ENCODE measurements at places on chromosomes 2 and 18.

GRCh38 chr18:14025306-14025940 lies 106.8 kb downstream of the ZNF519 start:
- no peak for DNase-seq

DNA sequence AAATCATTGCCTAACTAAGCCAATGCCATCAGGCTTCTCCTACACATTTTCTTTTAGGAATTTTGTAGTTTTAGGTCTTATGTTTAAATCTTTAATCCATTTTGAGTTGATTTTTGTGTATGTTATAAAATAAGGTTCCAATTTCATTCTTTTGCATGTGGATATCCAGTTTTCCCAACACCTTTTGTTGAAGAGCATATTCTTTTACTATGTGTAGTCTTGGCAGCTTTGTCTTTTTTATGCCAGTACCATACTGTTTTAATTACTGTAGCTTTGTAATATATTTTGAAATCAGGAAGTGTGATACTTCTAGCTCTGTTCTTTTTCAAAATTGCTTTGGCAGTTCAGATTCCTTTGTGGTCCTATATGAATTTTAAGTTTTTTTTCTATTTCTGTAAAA lies 11.0 kb downstream of the FASTKD2 start:
- no peak for DNase-seq

- no peak for DNase-seq
Observed at GRCh38 chr2:150339951-150340350, 147.5 kb downstream of the RND3 start.

DNA sequence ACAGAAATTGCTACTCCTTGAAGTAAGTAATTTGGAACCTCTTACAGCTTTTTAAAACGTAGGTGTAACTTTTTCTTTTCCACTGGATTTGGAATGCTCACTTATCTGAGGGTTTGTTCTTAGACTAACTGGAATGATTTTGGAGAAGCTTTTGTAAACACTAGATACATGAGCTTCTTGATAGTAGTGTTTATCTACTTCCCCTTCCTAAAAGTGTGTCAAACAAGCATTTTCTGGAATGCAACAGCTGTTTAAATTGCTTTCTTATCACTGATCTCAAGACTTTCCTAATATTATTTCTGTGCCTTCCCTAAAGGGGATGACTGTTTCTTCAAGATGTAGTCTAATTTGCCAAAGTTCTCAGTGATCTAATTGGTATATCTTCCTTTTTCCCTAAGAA lies 282.6 kb downstream of the CCDC178 start:
- no peak for DNase-seq

GRCh38 chr18:47342566-47342965 lies 91.1 kb upstream of the SKOR2 start:
- no peak for DNase-seq

DNA sequence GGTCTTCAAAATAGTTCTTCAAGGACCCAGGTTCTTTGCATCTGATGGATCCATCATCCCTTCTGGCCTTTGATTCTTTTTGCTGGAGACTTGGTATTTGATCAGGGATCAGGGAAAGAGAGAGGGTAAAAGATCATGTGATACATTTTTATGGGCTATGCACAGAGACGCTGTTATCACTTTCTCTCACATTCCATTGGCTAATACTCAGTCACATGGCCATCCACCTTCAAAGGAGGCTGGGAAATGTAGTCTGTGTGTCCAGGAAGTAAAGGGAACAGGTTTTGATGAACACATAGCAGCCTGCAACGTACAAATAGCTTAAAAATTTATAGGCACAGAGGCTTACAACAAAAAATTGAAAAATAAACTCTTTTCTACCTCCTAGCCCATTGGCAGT lies 629.6 kb upstream of the FANCL start:
- DNase-seq: no peak

GRCh38 chr2:66966631-66967030 lies 430.5 kb upstream of the ETAA1 start:
- no peak for DNase-seq

GRCh38 chr2:27814758-27815157 lies 43.2 kb downstream of the MRPL33 start:
- DNase-seq: no peak

- no peak for DNase-seq
Observed at GRCh38 chr2:241154915-241155314, 4.6 kb downstream of the PPP1R7 start.

GRCh38 chr18:74508366-74508765 lies 12.2 kb downstream of the CNDP2 start:
- DNase-seq: no peak

- no peak for DNase-seq
Observed at GRCh38 chr2:75098856-75099255, 100.5 kb downstream of the TACR1 start.

GRCh38 chr18:29874519-29875098 lies 1167.9 kb downstream of the DSC3 start:
- DNase-seq: no peak

DNA sequence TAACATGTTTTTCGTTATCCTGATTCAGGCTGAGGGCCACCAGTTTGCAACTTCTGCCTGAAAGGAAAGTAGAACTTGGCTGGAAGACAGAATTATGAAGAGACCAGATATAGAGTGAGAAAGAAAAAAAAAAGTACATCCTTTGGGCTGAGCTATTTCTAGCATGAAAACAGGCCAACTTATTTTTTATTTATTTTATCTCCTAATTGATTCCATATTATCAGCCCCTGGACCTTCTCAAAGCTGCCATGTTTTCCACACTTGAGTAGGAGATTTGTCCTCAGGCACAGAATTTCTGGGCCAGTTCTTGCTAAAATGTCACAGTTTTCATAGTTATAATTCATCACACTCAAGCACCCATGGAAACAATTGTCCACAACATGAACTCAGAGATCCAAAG lies 586.8 kb upstream of the CNTNAP5 start:
- no peak for DNase-seq

Data from activated T-cell treated with anti-CD3 and anti-CD28 coated beads, Interleukin-2, amount 50 U/mL, for 24 hours (primary cell).